ENCODE measurements at places on chromosomes 11 and 22. TPM values are rescaled to one million over a fixed set of nuclear protein-coding genes. Genes with fewer than 3 reads are reported as not detected.

GRCh38 chr22:48613566-48614200 lies 1214.0 kb downstream of the BRD1 start:
- no peak for DNase-seq

DNA sequence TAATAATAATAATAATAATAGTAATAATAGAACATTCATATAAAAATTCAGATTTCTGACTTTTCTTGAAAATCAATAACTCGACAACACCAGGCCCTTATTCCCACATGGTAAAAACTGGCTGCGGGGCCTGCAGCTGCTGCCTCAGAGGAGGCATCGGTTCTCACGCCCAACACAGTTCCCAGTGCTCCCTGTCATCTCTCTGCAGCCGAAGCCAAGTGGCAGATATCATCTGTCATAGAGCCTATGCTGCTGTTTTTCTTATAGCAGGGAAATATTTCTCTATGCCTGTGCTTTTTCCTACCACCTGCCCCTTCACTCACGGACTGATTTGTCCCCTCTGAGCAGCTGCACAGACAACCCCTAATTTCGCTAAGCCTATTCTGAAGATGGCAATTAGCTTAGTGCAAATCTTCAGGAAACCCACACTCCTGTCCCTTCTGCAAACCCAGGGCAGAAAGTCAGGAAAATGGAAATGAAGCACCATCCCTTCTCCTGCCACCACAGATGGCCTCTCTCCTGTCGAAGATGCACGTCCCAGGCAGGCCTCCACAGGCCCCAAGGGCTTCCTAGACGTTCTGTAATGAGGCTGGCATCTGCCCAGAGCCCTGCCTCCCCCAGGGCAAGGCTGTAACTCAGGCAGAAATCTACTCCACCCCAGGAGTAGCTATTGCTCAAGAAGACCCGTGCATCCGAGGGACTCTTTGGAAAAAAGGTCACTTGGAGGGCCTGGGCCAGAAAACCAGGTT lies 66.7 kb downstream of the SYN3 start:
- DNase-seq, result no peak

DNA sequence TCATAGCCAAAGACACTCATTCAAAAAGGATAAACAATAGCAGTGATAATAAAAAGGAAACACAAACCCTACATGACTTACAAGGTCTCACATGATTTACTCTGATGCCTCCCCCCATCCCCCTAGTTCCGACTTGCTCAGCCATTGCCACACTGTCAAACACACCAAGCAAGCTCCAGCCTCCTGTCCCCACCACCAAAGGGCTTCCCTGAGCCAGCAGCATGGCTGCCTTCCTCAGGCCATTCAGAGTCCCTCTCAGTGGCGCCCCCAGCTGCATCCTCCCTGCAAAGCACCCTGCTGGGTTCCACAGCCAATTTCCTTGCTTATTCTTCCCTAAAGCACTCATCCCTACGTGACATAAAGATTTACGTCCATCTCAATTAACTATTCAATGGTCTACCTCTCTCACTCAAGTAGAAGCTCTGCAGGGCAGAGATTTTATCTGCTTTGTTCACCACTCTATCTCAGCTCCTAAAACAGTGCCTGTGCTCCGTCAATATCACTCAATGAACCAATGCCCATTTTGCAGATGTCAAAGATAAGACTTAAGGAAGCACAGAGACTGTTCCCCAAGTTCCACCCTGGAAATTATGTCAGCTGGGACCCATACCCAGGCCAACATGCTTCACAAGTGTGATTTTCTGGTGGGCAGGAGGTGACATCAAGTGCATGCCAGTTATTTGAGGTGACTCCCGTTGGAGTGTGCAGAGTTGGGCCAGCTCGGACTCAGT lies 106.9 kb downstream of the SYN3 start:
- DNase-seq, result no peak

GRCh38 chr11:93541884-93542810 lies 1.0 kb downstream of the SMCO4 start:
- DNase-seq, result peak; percentile 60

DNA sequence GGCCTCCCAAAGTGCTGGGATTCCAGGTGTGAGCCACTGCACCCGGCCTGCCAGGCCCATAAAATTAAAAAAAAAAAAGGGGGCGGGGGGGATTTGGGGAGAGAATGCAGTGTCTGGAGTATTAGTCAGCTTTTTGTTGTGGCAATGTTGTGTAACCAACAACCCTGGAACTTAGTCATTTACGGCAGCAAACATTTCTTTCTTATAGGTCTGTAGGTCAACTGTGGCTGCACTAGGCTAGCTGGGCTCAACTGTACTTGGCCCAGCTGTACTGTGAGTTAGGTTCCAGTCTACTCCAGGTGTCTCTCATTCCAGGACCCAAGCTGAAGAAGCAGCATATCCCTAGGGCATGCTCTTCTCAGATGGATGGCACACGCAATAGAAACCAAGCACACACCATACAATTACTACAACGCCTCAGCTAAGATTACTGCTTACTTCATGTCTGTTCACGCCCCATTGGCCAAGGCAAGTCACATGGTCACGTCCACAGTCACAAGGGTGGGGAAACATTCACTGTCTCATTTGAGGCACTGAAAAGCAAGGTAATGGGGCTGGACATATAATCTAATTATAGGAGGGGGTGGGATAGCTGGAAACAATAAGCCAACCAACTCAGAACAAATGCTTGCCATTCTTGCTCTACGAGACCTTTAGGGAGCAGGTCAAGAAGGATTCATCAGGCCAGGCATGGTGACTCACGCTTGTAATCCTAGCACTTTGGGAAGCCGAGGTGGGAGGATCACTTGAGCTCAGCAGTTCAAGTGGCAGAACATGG lies 10.4 kb upstream of the SPINDOC start:
- no peak for DNase-seq

DNA sequence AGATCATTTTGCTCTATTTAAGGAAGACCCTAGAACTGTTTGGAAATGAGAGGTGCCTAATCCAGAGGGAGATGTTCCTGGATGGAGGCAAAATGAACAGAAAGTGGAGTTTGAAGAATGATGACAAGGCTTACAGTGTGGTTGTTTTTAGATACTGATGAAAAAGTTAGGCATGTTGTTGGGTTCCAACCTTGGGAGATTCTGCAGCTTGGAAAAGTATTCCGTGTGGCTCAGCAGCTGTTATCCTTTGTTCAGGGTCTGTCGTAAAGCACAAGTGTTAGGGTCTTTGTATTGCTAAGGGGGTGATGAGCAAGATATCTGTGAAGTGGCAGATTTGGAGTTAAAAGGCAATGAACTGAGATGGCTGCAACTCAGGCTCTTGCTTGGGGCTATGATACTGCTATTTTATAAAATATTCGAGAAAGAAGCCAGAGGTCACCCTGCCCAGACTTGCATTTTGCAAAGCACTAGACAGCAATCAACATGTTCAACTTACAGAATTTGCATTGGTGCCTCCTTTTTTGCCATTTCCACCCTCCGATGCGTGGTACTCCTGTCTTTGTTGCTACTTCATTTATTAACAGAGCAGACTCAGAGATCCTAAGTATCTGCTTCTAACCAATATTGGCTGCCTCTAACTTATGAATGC lies 45.3 kb upstream of the POGLUT3 start:
- DNase-seq, result no peak

GRCh38 chr22:35590634-35591295 lies 26.4 kb downstream of the MB start:
- no peak for DNase-seq

DNA sequence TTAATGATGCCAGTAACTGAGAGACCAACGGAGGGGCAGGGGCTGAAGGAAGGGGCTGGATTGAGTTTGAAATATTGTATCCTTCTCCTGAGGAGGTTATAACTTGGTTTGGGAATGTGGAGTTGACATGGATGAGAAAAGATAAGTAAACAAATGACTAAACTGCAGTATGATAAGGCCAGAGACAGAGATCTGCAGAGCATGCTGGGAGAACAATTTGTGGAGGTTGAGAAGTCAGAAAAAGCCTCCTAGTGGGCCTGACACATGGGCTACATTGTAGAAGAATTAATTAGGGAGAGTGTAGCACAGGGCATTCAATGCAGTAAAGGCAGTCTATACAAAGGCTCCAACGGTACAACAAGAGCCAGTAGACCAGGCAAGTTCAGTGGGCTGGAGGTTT lies 55.9 kb downstream of the SPON1 start:
- DNase-seq, result no peak

- peak; percentile 68 for DNase-seq
Measured at GRCh38 chr11:71250523-71251150, 1.7 kb downstream of the SHANK2 start.

ZDHHC8 gene
- total RNA-seq, result 37.3 TPM

DRD2 gene
- total RNA-seq, result not detected

DNA sequence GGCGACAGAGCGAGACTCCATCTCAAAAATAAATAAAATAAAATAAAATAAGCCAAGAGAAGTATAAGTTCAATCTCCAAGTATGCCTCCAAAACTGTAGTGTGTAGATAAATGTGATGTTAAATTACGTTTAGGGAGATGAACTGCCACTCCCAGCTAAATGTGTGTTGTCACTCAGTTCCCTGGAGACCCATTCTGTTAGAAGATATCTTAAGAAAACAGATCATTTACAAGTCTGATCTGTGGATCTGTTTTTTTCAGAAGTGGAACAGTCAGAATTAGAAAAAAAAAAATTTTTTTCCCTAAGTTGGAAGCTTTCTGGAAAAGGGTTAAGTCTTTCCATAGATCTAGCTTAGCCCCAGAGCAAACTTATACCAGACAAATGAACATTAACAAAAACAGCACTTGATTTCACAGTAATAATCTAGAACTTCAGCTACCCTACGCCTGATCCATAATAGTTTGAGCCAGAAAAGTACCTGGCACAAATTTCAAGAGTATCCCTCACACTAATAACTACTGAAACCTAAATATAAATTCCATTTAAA lies 18.2 kb downstream of the CELF1 start:
- no peak for DNase-seq

DNA sequence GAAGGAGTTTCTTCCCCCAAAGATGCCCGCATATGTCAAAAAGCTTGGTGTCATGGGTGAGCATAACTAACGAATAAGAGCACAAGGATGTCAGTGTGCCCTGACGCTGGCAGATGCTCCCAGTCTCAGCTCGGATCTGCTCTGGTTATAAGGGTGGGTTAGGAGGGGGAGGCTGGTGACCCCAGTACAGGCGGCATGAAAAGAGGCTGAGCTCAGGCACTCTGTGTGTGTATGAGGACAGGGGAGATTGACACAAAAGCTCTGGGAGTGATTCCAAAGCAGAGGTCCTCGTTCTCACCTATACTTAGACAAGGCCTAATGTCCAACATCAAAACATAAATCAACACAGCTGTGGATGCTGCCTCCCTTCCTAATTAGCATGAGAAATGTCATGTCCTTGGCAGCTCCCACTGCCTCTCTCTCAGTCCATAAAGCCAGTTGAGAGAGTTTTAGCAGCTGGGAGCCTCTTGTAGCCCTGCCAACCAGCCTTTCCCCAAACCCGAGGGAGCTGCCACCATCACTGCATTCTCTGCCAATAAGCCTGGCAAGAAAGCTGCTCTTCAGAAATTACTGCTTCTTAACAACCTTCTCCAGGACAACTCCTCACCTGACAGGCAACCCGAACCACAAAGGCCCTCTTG lies 59.8 kb downstream of the SC5D start:
- DNase-seq, result no peak

DNA sequence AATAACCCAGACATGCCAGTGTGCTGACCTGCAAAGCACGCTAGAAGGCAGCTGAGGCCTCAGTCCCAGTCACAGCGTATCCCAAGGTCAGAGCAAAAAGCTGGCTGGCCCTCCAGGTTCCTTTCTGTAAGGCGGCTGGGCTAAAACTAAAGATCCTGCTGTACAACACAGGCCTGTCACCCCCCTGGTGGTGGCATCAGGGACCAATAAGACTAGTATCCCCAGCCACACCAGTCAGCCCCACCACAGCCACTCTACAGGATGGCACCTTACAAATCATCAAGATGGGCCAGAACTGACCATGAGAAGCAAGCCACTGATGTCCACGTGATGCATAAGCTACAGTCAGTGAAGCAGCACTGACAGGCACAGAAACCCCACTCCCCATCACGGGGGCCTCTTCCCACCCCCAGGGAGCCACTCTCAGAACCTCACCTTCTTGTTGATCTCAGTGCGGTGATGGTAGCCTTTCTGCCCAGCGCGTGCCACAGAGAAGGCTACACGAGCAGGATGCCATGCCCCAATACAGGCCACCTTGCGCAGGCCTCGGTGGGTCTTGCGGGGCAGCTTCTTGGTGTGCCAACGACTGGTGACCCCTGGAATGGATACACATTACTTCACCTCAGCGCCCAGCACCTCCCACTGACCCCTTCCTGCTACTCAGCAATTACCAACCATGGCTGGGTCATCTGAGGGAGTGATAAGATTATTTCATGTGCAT lies 5.0 kb downstream of the RPL3 start:
- no peak for DNase-seq

DNA sequence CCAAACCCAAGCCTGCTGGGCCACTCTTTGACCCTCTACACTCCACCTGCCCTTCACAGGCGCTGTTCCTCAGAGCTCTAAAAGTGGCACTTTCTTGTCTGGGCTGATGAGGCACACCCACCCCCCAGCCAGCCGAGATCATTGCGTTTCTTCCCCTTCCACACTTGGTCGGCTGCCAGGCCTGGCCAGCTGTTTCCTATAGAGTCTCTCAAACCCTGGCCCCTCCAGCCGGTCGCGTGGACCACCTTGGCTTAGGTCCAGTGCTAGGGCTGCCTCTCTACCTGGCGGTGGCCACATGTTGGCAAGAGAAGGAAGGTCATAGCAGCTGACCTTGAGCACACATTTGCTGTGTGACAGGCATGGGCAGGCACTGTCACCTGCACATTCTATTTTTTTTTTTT lies 60.6 kb downstream of the PPP6R2 start:
- peak; percentile 77 for DNase-seq

DNA sequence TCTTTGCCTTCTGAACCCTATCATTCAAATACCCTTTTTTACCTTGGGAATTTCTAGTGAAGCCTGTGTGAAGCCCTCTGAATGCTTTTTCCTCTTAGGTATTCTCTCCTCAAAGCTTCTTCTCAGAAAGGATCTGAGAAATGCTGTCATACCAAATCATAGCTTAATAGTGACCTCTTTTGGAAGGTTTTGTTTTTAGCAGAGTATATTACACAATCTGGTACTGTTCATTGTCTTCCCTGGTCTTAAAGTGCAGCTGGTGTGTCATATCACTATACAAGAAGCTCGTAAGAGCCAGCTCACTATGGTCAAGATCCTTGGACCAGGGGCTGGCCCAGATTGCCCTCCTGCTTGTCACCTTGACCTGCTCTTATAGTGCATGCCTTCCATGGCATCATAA lies 204.4 kb upstream of the ANO5 start:
- DNase-seq, result no peak

GRCh38 chr11:4607096-4607495 lies 935 bp downstream of the TRIM68 start:
- no peak for DNase-seq
